ENCODE measurements at places on chromosomes 7 and 10.

DNA sequence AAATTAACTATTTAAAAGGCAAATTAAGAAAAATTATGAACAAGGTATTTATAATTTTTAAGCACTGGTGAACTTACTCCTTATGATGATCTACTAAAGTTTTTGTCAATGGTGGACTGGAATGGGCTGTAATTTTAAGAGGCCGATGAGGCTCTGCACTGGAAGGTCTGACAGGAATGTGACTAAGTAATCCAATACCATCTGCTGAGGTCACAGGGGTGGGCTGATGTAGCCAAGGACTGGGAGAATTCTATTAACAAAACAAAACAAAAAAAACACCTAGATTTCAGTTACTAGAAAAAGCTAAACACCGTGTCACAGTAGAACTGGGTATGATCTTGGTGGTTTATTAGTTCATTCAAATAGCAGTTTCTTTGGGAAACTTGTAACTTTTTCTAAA lies 75.9 kb downstream of the NRBF2 start:
- DNase-seq = peak; percentile 51

DNA sequence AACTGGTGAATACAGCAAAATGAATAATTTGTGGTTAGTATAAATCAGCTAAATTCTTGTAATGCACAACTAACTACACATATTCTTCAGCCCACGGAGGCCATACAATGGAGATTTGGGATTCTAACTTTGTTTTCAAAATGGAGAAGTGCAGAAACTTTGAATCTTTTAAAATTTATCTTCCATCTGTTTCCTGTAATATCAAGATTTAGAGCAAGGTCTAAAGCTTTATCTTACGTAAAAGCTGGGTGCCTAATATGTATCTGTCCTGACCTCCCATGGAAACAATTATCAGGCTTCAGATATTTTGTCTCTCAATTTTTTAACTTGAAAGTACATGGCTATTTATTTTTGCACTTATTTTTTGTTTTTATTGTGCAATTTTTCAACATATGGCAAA lies 5.0 kb upstream of the AHR start:
- DNase-seq = no peak

- no peak for DNase-seq
Observed at GRCh38 chr10:92187101-92187500, 103.8 kb downstream of the CPEB3 start.

DNA sequence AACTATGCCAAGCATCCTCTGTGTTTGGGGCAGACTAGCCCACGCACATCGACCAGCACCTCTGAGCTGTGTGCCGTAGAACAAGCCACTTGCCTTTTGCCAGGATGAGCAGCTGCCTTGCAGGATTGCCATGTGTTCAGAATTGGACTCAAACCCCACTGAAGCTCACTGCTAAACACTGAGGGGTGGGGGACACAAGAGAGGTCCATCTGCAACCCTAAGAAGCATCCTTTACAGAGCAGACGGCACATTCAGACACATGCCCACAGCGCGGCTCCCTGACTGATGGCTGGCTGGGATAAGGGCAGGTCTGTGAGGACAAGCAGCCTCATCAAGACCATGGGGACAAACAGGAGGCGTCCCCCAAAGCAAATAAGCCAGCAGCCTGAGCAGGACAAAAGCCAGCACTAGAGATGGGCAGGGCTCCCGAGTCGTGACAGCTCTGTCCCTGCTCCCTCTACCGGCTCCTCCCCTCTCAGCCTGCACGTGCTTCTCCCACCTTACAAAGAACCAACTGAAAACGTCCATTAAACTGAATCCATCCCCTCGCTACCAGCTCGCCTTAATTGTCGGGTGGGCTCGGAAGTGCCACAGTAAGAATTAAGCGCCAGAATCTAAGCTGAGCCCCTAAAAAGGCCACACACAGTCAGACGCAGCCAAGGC lies 114.2 kb downstream of the PRKAG2 start:
- no peak for DNase-seq

DNA sequence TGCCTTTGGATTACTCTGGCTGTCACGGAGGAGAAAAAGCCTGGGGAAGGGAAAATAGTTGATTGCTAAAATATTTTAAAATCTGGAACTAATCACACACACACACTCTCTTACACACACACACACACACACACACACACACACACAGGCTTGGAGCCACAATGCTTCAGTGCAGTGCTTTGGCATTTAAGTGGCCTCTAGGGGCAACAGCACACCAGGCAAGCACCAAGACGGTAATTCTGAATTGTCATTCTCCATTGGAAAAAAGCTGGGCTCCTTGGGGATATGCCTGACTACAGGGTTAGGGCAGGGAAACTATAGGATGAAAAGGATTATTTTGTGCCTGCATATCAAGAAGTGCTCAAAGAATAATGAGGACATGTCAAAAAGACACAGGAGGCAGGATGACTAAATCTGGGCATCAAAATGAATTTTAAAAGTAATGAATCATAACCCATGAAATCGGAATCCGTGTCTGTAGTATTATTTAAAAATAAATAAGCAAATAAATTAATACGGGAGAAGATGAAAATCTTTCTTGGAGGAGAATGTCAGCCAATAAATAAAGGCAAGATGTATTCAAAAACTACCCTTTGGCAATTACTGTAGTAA lies 30.4 kb upstream of the DDC start:
- peak; percentile 64 for DNase-seq

GRCh38 chr7:133358708-133359107 lies 105.8 kb downstream of the EXOC4 start:
- no peak for DNase-seq
